ENCODE measurements at places on chromosomes 13 and 19.

- no peak for DNase-seq
Measured at GRCh38 chr13:23631311-23632047, 61.3 kb downstream of the TNFRSF19 start.

GRCh38 chr13:44573790-44574465, 2.2 kb downstream of the TSC22D1 start:
- DNase-seq, result no peak

GRCh38 chr13:105139048-105139379, 1396.4 kb downstream of the EFNB2 start:
- no peak for DNase-seq

DNA sequence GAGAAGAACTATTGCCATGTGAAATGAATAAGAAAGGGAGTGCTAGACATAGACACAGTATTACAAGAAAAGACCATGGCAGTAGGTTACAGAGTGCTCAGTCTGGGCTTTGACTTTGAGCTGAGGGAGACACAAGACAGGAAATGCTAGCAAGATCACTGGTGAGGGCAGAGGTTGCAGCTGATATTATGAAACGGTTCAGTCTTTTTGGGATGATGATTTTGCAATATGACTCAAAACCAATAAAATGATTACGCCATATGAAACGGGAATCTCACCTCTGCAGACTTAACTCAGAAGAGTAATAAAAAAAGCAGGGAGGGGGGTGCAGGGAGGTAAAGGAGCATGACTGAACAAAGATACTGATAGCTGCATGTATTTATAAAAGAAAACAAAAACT, 123.1 kb downstream of the RBM26 start:
- DNase-seq, result peak; percentile 27

DNA sequence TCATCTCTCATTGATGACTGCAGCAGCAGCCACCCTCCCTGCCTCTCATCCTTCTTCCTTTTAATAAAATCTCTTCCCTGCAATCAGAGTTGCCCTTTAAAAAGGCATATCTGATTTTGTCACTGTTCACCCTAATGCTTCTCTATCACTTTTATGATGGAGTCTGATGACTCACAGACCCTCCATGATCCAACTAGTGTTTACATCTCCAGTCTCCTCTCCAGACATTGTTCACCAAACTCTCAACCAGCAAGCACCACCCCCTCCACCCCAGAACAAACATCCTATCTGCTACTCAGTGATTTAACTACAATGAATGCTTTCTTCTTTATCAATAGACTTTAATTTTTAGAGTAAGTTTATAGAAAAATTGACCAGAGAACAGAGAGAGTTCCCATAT, 59.5 kb downstream of the TNFSF11 start:
- no peak for DNase-seq

GRCh38 chr19:15862444-15862843, 35.4 kb downstream of the CYP4F2 start:
- DNase-seq, result no peak

GRCh38 chr13:20151016-20151415, 9.8 kb downstream of the GJA3 start:
- DNase-seq, result no peak

DNA sequence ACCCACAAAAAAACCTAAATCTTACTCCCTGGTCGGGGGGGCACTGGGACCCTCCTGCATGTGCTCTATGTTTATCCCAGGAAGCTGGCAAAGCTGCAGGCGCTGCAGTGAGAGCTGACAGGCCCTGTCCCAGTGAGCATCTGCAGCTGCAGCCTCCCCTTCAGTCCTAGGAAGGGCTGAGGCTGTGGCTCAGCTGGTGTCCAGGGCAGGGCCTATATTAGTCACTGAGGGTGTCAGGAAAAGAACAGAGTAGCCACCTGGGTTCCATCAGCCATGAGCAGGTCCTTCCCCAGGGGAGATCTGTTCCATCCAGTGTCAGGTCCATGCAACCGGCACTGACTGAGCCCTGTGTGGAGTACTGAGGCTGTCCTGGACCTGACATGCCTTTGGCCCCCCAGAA, 120.5 kb downstream of the TNFRSF19 start:
- DNase-seq, result no peak

DNA sequence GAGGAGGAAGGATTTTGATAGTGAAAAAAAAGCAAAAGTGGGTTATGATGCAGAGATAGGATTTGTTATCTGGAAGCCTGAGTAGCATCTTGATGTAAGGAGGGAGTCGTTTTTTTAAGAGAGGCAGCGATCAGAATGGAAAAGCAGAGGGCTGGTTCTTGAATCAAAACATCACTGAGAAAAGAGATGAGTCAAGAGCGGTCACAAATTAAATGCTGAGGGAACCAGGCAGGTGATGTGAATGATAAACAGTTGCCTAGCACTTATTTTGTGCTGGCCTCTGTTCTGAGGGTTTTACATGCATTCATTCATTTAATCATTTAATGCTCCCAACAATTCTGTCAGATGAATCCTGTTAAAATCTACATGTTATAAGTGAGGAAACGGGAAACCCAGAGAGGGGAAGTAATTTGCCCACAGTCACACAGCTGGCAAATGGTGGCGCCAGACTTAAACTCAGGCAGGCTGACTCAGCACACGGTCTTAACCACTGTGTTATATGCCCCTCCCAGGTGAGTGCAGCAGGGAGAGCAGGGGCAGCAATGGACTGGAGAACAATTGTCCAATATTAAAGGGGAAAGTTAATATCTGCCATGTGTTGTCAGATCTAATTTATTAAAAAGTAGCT, 21.4 kb downstream of the SIGLECL1 start:
- peak; percentile 55 for DNase-seq

- DNase-seq, result no peak
Measured at GRCh38 chr13:19561585-19561984, 253 bp upstream of the TPTE2 start.

GRCh38 chr19:8513036-8513686, 806 bp downstream of the ZNF414 start:
- DNase-seq, result no peak

- DNase-seq, result no peak
Measured at GRCh38 chr13:48424212-48424611, 11.3 kb upstream of the LPAR6 start.

DNA sequence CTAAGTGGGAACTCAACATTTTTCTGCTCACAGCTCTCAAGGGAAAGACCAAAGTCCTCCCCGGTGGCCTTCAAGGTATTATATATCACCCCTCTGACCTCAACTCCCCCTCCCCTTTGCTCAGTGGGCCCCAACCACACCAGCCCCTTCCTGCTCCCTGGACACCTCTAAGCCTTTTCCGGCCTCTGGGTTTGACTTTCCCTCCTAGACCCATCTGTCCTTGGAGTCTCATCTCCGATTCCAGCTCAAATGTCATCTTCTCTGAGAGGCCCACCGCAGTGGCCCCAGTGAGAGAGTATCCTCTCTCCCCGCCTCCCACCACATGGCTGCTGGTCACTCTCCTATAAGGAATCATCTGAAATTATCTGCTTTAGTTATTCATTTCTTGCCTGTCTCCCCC, 941 bp upstream of the UHRF1 start:
- DNase-seq, result no peak

- DNase-seq, result no peak
Measured at GRCh38 chr13:20397896-20398295, 127.8 kb downstream of the CRYL1 start.

- no peak for DNase-seq
Measured at GRCh38 chr13:87172166-87172835, 498.9 kb upstream of the SLITRK5 start.

DNA sequence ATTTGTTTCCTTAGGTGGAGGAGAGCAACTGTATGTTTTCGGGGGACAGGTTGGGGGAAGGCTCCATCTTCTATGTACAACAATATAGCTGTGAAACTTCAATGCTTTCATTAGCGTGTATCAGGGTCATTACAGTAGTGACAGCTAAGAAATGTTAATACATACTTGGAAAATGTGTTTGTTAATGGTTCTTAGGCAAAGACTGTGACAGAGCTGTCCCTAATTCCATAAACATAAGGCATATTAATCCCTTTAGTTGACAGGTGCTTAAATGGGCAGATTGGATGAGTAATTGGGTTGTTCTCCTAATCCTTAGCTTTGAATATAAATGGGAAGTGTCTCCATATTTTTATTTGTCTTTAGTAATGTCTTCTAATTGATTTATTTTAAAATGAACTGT, 313.7 kb downstream of the HS6ST3 start:
- no peak for DNase-seq

- peak; percentile 65 for DNase-seq
Measured at GRCh38 chr13:99307648-99308339, 595 bp upstream of the GPR183 start.

DNA sequence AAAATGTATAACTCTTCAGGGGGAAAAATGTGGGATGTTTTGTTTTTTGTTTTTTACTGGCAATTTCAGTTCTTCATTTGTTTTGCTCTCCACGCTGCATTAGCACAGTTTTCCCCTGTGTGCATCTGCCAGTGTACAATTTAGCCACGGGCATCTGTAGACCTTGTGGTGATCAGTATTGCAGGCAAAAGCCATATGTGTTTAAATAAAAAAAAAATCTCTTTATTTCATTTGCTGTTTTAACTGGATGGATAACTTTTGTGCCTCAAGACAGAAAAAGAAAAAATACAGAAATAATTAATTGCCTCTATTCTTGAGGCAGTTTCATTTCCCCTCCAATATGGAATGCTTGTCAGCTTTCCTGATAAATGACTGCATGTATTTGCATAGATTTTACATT, 7.9 kb upstream of the MAB21L1 start:
- no peak for DNase-seq

DNA sequence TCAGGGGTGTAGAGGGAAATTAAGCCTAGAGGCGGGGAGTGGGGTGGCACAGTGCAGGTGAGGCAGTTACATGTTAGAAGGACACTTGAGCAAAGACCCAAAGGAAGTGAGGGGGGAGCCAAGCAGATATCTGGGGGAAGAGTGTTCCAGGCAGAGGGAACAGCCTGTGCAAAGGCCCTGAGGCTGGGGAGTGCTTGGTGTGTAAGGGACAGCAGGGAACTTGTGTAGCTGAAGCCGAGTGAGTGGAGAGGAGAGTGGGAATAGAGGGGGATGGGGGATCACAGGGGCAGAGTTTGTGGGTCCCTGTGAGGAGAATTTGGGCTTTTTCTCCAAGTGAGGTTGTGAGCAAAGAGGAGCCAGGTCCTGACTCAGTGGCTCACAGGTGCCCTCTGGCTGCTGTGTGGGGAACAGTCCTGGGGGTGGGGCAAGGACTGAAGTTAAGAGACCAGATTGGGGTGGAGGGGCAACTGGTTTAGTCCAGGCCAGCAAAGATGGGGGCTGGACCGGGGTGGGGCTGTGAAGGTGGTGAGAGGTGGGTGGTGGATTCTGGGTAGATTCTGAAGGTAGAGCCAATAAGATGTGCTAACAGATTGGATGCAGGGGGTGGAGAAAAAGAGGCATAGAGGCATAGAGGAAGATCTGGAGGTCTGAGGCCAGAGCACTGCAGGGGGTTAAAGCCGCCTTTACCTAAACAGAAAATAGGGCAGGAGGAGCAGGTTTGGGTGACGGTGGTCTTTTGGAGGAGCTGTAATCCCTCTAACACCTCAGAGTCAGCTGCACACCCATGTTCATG, 75.3 kb downstream of the CACNA1A start:
- DNase-seq, result peak; percentile 59

- DNase-seq, result peak; percentile 55
Measured at GRCh38 chr13:61880578-61881283, 465.1 kb upstream of the PCDH20 start.

GRCh38 chr19:1507763-1508506, 4.9 kb downstream of the ADAMTSL5 start:
- DNase-seq, result peak; percentile 78

DNA sequence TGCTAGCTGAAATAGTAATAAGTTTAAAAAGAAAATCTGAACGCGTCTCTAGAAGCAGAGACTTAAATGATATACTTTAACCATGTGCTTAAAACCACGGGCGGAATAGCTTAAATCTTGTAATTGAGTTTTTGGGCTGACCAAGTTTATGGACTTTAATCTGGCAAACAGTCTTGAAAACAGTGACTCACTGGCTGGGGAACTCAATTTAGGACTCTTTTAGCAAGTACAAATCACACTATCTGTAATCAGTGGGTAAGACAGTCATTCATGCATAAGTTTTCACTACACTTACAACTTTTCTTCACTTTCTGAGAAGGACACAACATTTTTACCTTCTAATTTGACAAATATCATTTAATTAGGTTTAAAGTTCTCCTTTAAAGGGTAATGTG, 26.8 kb downstream of the ZNF627 start:
- no peak for DNase-seq

DNA sequence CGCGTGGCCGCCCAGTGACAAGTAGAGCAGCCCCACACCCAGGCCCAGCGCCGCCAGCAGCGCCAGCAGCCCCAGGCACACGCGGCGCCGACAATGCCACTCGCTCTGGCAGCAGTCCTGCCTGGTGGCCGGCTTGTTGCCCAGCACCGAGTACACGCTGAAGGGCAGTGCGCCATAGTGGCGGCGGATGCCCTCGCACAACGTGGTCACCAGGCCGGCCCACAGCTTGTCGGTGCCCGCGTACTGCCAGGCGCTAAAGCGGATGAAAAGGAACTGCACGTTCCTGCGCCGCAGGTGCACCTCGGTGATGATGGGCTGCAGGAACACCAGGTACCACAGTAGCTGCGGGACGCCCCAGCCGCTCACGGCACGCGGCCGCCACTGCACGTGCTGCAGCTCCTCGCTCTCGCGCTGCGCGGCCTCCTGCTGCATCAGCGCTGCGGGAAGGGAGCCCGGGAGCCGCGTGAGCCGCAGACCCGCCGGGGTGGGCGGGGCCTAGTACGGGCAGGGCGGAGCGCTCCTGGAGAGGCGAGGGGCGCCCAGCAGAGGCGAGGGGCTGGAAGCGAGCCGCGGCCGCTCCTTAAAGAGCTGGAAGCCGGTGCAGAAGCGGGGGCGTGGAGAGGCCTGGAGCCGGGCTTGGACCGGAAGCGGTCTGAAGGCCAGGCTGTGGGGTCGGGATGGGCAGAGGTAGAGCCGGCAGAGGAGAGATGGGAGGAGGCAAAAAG, 7.3 kb downstream of the NKPD1 start:
- DNase-seq, result no peak

DNA sequence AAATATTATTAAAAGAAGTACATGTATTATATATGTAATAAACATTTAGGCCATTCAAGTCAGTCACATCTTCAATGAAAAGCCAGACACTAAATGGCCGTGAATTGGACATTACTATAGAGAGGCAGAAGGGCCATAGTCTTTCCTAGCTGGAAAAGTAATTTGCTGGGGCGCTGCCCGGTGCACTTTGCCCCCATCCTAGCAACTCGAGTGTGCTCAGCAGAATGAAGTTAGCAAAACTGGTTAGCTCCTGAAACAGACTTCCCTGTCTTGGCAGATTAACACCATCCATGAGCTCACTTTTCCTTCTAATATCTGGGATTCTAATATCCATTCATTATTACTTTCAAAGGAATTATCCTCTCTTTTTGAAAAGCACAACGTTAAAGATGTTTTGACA, 2.8 kb upstream of the SPRYD7 start:
- DNase-seq, result no peak

DNA sequence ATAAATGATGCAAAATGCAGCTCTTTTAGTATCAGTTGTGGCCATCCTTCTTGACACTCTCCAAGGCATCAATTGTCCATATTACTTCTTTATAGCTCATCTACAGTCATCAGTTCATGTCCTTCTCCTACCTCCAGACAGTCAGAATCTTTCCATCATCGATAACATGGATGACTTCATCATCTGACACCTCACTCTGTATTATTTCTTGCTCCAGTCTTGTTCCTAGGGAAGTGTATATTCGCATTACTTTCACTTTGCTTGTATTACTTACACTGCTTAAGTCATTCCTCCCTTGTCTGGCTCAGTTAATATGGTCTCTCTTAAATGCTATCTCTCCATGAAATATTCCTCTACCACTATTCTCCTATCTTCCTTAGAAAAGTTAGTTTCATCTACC, 999.1 kb upstream of the SLC10A2 start:
- no peak for DNase-seq

- DNase-seq, result no peak
Measured at GRCh38 chr19:1070576-1070930, 3.6 kb downstream of the ARHGAP45 start.

GRCh38 chr13:88896466-88896865, 1225.3 kb downstream of the SLITRK5 start:
- no peak for DNase-seq

Measured in inflammatory macrophage treated with lipopolysaccharide for 1 hour (primary cell).